ENCODE measurements at places on chromosomes 13 and 19.

- no peak for DNase-seq
These were observed 586.8 kb downstream of the TBC1D4 start for GRCh38 chr13:74895042-74895796.

- DNase-seq = no peak
These were observed 13.0 kb downstream of the CYP2S1 start for GRCh38 chr19:41205995-41206394.

- DNase-seq = no peak
These were observed 375.3 kb downstream of the GPC5 start for GRCh38 chr13:91773591-91774227.

DNA sequence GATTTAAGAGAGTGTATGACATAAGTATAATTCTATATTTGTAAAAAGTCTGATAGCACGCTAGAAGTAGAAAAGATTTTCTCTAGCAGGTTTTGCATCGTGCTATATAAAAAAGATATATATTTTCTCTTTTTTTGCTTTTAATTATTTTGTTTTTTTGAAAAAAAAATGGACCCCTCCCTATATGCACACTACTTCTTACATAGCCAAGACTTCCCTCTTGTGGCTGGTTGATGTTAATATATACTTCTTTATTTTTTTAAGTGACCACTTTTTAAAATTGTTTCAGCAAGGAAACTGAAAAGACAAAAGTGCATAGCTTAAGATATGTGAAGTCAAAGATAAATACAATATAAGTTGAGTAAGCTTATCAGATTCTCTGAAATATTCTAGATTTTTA is 1202.8 kb downstream of the DIAPH3 start:
- DNase-seq = no peak

DNA sequence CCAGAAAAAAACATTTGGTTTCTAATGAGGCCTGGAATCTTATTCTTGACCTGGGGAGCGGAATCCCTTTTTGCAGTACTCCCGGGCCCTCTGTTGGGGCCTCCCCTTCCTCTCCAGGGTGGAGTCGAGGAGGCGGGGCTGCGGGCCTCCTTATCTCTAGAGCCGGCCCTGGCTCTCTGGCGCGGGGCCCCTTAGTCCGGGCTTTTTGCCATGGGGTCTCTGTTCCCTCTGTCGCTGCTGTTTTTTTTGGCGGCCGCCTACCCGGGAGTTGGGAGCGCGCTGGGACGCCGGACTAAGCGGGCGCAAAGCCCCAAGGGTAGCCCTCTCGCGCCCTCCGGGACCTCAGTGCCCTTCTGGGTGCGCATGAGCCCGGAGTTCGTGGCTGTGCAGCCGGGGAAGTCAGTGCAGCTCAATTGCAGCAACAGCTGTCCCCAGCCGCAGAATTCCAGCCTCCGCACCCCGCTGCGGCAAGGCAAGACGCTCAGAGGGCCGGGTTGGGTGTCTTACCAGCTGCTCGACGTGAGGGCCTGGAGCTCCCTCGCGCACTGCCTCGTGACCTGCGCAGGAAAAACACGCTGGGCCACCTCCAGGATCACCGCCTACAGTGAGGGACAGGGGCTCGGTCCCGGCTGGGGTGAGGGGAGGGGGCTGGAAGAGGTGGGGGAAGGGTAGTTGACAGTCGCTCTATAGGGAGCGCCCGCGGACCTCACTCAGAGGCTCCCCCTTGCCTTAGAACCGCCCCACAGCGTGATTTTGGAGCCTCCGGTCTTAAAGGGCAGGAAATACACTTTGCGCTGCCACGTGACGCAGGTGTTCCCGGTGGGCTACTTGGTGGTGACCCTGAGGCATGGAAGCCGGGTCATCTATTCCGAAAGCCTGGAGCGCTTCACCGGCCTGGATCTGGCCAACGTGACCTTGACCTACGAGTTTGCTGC is at the start of gene ICAM4:
ICAM4 (plus strand) TSS at position 153 of the 935 bp plus-strand sequence; CDS start at position 211, 58 bp downstream.
- DNase-seq = no peak

GRCh38 chr19:35143231-35143715 is at the start of gene FXYD7:
Gene FXYD7 (plus strand): TSS chr19:35143255. CDS start chr19:35143334, 79 bp downstream.
- DNase-seq = peak; percentile 47

DNA sequence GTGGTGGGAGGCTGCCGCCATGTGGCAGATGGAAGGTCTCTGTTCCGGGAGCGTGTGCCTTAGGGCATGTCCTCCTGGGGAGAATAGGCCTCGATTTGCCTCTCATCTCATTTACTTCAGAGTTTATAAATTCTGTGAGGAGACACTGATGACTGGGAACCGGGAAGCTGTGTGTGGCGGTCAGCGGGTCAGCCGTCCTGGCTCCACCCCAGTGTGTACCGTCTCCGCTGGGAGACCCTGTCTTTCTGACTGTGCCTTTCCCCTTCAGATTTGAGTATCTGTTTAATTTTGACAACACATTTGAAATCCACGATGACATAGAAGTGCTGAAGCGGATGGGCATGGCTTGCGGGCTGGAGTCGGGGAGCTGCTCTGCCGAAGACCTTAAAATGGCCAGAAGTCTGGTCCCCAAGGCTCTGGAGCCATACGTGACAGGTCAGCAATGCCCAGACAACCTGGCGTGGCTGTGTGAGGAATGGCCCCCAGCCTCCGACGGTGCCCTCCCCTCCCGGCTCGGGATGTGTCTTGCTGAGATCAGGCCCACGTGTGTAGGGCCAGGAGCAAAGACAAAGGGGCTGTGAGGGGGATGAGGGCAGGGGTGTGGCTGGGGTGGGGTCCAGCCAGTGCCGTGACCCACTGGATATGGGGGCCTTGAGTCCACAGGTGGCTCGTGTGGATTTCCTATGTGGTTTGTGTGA is 21.6 kb downstream of the ATP4B start:
- DNase-seq = no peak

- DNase-seq = no peak
These were observed 191.0 kb downstream of the KATNAL1 start for GRCh38 chr13:30116379-30116778.

GRCh38 chr19:13459351-13459750 is 46.9 kb downstream of the CACNA1A start:
- no peak for DNase-seq

DNA sequence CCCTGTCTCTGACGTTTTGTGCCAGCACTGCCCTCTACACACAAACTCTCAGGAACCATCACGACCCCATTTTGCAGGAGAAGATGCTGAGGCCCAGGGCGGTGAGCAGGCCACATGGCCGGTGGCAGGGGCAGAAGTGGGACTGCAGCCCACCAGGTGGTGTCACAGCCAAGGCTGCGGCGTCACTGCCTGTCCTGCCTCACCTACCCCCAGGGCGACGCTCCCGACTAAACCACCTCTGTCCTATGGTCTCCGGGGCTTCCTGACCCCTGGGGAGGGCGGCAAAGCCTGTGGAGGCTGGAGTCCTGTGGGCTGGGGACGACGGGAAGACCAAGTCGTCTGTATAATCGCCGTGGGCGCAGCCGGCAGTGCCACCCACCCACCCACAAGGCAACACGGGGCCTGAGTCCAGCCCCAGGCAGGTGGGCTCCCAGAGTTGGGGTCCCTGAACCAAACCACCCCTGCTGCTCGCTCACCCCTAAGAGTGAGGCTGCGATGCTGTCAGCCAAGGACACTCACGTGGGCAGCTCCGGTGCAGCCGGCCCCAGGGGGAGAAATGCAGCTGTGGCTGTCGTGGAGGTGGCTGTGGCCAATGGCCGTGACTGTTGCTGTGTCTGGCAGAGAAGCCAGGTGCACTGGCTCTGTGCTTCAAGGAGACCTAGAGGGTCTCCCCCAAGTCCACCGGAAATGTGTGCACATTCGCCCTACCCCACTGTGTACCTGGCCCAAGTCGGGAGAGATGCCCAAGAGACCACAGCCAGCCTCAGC is 29.7 kb downstream of the RASA3 start:
- peak; percentile 39 for DNase-seq

DNA sequence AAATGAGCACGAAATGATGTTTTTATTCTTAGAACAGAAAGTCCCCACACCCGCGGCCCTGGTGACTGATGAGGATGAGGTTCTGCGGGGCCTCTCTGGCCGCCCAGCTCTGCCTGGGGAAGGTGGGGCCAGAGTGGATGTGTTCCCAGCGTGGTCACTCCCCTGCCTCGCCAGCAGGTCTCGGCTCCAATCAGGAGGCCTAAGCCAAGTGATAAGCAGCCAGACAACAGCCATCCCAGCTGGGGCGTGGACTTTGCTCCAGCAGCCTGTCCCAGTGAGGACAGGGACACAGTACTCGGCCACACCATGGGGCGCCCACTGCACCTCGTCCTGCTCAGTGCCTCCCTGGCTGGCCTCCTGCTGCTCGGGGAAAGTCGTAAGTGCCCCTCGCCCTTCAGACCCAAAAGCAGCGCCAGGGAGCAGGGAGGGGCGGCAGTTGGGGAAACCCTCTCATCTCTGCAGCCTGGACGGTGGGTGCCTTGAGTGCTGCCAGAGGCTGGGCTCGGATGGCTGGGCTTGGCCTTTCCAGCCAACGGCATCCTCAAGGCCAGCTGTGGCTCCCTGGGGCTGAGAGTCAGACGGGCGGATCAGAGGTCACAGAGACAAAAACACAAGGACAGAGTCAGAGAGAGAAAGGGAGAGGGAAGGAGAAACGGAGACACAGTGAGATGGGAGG is at the start of gene F10:
F10 (plus strand) TSS at position 250 of the 676 bp plus-strand sequence; CDS start at position 307, 57 bp downstream.
- peak; percentile 73 for DNase-seq

- peak; percentile 45 for DNase-seq
These were observed 841 bp upstream of the ZNF223 start for GRCh38 chr19:44050740-44051649.

GRCh38 chr19:17842663-17843291 is 5.0 kb downstream of the JAK3 start:
- no peak for DNase-seq

DNA sequence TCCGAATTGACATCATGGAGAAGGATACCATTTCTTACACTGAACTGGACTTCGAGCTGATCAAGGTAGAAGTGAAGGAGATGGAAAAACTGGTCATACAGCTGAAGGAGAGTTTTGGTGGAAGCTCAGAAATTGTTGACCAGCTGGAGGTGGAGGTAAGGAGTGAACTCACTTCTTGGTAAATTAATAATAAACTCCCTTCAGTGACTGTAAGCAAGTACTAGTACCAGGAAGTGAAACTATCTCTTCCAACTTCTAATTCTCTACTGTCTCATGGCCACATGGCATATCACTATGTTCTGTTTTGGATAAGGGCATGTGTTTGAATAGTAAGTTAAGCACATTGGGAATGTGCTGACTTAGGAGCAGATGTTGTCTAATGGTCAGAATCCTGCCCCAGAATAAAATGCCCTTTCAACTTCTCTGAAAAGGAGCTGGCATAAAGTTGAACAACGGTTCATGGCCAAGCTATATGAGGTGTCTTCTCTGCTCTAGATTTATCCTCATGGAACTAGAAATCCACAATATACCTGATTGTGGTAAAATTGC is 13.4 kb downstream of the OLFM4 start:
- DNase-seq = no peak

DNA sequence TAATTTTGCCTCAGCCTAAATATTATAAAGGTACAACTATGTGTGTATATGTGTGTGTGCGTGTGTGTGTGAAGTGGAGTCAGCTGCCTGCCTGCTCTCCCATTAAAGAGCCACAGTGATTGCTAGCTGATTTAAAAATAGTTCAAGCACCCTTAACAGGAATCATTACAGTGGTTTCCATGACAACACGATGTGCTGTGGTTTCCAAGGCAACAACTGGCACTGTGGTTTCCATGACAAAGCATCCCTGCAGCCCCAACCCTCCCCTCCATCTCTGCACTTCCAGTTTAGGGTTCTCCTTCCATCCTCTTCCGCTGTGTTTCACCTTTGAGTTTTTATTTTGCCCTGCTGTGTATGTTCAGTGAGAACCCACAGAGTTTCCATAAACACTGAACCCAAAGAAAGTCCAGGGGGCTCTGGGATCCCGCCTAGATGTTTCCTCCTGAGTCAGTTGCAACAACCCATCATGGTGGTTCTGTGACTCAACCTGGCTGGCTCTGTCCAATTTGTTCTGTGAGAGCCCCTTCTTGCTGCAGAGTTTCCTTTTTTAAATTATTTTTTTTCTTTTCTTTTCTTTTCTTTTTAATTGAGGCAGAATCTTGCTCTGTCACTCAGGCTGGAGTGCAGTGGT is 7.1 kb upstream of the PNMA8A start:
- peak; percentile 57 for DNase-seq

- DNase-seq = no peak
These were observed 82.7 kb downstream of the SLC10A2 start for GRCh38 chr13:102983496-102983895.

DNA sequence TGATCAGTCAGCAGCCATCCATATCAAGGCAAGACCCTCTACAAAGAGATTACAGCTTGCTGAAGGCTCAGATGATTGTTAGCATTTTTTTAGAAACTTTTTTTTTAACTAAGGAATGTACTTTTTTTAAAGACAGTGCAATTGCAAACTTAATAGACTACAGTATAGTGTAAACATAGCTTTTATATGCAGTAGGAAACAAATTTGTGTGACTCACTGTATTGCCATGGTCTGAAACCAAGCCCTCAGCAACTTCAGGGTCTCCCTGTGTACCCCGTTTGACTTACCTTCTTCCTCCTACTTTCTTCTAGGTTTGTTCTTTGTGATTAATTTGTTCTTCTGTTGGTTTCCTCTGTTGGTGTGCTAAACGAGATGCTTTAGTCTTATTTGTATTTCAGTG is 93.0 kb upstream of the TEX29 start:
- DNase-seq = no peak

- no peak for DNase-seq
These were observed 6.3 kb downstream of the PTOV1 start for GRCh38 chr19:49857061-49857837.

DNA sequence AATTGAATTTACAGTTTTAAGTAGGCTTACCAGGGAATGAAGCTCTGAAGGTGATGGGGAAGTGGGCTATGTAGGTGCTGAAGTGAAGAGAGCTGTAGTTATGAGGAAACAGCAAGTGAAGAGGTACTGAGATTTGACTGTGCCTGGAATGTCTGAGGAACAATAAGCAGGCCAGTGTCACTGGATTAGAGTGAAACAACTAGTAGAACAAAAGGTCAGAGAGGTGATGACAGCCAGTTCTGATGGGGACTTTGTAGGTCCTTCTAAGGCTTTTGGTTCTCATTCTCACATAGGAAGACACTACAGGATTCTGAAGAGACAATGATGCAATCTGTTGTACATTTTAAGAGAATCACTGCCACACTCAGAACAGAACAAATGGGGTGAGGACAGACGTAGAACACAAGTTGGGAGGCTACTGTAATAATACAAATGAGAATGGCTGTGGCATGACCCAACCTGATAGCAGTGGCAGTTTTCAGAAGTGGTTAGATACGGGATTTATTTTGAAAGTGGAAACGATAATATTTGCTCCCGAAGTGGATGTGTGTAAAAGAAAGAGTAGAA is 130.8 kb downstream of the MYCBP2 start:
- no peak for DNase-seq

- no peak for DNase-seq
These were observed 2.6 kb upstream of the RYR1 start for GRCh38 chr19:38430931-38431330.

GRCh38 chr19:11578258-11579142 is 1.1 kb upstream of the ACP5 start:
- DNase-seq = no peak

- peak; percentile 75 for DNase-seq
These were observed 10.7 kb upstream of the KPTN start for GRCh38 chr19:47494729-47495128.
